ENCODE measurements at places on chromosomes 7 and 10.
A peak's percentile ranks its signal among the peaks of the same experiment; 100 is the strongest.

GRCh38 chr10:119103903-119104653 is at the start of gene DENND10:
Gene DENND10, plus strand, starts transcription at chr10:119104113. Its CDS starts 30 bp downstream, at chr10:119104143.
- DNase-seq: peak; percentile 64

GRCh38 chr7:141073641-141074161 is at the start of gene TMEM178B:
Gene TMEM178B, plus strand, starts transcription at chr7:141074064.
- DNase-seq: no peak

DNA sequence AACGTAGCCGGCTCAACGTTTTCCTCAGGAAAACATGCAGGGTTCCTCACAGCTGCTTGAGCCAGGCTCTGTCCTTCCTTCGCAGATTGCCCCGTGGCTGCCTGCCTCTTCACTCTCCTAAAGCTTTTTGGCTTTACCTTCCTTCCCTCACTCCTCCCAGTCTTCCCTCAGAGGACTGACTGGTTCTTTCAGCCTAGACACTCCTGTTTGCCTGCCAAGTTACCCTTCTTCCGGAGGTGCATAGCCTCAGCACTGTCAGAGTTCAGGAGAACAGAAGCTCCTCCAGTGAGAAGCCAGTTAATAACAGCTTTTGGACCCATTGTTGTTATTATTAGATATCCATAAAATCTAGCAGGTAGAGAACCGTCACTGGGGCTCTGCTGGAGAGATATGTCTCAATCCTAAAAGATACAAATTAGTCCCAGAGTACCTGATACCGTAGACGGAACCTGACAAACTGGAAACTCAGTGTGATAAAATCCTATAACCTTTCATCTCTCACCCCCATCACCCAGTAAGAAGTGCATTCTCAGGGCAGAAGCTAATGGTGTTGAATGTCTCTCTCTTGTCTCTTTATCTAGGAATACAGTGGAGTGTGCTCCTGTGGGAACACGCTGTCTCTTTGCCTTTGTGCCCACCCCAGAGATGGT is 79.6 kb downstream of the SND1 start:
- DNase-seq: no peak

- DNase-seq: no peak
These were observed 197.9 kb upstream of the BMPER start for GRCh38 chr7:33707427-33707826.

GRCh38 chr10:106956216-106956915 is 208.1 kb downstream of the SORCS1 start:
- no peak for DNase-seq

GRCh38 chr10:48493083-48493871 is 111.6 kb downstream of the ARHGAP22 start:
- no peak for DNase-seq

GRCh38 chr10:124376411-124376810 is 42.3 kb downstream of the OAT start:
- DNase-seq: no peak

DNA sequence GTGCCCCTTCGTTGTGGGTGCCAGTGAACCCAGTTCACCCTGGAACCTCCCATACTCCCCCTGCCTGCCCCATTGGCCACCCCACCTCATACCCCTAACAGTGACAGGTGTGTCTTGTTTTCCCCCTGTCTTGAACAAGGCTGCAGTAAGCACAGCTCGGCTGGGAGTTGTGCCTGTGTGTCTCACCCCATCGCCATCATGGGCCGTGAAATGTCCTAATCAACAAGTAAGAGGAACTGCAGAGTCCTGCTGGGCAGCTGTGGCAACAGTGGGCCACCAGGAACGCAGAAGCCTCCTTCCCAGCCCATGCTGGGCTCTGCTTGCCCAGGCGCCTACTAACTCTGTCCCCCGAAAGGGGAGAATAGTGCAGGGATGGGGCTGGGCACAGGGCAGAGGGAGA is 91.6 kb downstream of the C10orf105 start:
- DNase-seq: no peak

GRCh38 chr10:35136263-35136815 is 9.7 kb downstream of the CREM start:
- no peak for DNase-seq

DNA sequence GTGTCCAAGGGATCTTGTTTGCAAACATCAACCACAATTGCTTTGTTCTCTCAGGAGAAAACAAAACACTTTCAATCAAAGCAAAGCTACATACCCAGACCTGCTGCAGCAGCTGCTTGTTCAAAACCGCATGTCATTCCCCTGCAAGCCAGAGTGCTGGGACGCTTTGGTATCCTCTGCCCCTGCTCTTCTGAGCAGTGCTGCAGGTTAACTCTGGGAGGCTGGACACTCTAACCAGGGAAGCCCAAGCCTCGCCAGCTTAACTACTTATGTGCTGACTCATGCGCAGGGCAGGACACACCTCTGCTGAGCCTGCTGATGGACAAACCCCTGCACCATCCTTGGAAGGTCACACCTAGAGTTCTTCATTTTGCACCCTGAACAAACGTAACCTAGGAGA is 28.2 kb upstream of the ASAH2 start:
- no peak for DNase-seq

- no peak for DNase-seq
These were observed 218.8 kb downstream of the ZWINT start for GRCh38 chr10:56142092-56142728.

GRCh38 chr7:98571986-98572385 is 45.1 kb upstream of the NPTX2 start:
- no peak for DNase-seq

DNA sequence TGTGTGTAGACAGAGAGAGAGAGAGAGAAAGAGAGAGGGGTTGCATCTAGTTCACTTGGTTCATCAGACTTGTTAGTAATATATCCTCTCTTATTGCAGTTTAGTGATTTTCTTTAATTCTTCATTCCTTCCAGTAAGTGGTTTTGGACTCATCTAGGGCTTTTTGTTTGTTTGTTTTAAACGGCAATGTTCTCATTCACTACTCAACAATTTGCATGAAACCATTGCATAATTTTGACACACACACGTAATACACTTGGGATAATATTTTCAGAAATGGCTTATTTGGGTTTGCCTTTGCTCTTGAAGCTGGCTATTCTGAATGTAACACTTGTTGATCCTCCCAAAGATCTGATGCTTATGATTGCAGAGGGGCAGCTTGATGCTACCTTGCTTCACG is 16.4 kb upstream of the ZNF32 start:
- no peak for DNase-seq

GRCh38 chr7:157708919-157709295 is 372.1 kb downstream of the DNAJB6 start:
- no peak for DNase-seq

Measured in T-helper 1 cell (primary cell).